ENCODE measurements at places on chromosomes 12 and 14.

- no peak for DNase-seq
Observed at GRCh38 chr14:101480747-101481530, 80.4 kb upstream of the DIO3 start.

DNA sequence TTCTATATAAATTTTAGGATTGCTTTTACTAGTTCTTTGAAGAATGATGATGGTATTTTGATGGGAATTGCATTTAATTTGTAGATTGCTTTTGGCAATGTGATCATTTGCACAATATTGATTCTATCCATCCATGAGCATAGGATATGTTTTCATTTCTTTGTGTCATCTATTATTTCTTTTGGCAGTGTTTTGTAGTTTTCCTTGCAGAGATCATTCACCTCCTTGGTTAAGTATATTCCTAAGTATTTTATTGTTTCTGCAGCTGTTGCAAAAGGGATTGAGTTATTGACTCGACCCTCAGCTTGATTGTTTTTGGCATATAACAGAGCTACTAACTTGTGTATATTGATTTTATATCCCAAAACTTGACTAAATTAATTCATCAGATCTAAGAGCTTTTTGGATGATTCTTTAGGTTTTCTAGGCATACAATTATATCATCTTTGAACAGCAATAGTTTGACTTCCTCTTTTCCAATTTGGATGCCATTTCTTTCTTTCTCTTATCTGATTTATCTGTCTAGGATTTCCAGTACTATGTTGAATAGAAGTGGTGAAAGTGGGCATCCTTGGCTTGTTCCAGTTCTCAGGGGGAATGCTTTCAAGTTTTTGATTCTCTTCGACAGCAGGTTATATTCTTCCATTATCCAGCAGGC is 668.1 kb downstream of the SLC16A7 start:
- DNase-seq = no peak

- DNase-seq = no peak
Observed at GRCh38 chr12:89247541-89247942, 104.8 kb downstream of the DUSP6 start.

GRCh38 chr12:3177778-3178425 is 100.7 kb downstream of the TSPAN9 start:
- DNase-seq = no peak
